ENCODE measurements at places on chromosomes 2 and 18.
A peak's percentile ranks its signal among the peaks of the same experiment; 100 is the strongest.

- DNase-seq: no peak
These were observed 471.7 kb downstream of the SOX11 start for GRCh38 chr2:6163932-6164331.

GRCh38 chr2:99857867-99858444 lies 284.4 kb downstream of the AFF3 start:
- DNase-seq: no peak

DNA sequence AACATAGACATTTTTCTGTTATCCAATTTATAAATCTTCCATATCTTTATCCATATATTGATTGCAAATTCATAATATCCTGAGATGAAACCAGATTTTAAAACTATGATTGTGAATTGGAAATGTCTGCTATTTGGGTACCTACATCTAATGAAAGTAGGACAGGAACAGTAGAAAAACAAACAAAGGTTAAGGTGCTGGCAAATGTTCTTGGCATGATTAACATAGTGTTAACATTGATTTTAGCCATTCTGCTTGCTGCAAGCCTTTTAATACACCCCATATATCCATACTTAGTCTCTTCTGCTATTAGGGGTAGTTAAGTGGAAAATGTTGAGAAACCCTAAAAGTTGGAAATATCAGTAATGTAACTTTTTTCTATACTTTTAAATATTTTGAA lies 152.0 kb downstream of the KCNJ3 start:
- DNase-seq: no peak

- no peak for DNase-seq
These were observed 2.4 kb downstream of the SMAD7 start for GRCh38 chr18:48948112-48949049.

DNA sequence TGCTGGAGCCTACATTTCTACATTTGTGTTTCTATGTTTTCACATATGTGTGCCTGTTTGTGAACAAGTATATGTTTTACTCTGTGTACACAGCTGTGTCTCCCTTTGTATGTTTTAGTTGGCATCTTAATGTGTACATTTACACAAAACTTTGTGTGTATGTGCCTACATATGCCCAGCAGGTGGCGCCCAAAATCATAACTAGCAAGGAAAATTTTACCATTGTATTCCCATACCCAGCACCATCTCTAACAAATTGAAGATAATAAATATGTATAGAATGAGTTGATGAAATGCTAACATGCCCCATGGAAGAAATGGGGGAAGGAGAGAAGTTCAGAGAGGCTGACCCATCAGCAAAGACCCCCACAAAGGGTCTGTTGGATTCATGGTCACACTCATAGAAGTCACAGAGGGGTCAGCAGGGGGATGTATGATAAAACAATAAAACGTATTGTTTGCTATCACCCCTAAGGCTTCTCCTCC lies 48.1 kb downstream of the PKDCC start:
- peak; percentile 51 for DNase-seq

DNA sequence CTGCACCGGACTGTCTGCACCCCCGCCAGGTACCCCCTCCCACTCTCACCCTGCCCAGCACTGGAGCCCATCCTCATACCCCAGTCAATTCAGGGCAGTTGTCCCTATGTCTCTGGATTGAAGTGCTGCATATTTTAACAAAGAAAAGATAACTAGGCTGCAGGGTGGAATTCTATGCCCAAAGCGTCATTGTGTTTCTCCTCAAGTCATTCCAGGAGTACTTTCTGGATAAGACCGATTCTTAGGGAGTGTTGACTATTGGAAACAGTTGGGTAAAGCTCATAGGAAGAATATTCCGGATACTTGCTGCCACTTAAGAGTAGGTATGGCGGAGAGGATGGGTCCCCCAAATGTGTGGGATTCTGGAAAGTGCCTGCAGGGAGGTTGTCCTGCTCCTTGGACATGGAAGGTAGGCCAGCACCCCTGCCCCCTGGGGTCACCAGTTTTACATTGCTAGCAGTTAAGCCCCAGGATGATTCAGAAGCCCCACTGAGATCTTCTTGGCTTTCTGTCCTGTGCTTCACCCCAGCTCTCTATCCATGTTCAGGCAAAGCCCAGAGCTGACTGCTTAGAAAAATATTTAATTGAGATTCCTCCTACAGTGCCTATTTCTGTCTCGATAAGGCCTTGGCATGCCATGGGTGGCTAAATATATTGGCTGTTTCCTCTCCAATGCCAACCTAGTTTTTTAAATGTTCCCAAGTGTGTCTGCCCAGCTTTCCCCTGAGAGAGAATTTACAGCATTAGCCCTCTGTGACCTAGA lies 48.2 kb downstream of the RPL37A start:
- DNase-seq: no peak
